ENCODE measurements at places on chromosomes 5 and 9.

GRCh38 chr9:126348911-126349550, 22.4 kb downstream of the MVB12B start:
- H3K36me3 ChIP-seq, result peaks cover 11% of the 10 kb centered on the region
- H3K4me3 ChIP-seq, result no peak overlapping the region
- H3K4me1 ChIP-seq, result no peaks in the 10 kb centered on the region

DNA sequence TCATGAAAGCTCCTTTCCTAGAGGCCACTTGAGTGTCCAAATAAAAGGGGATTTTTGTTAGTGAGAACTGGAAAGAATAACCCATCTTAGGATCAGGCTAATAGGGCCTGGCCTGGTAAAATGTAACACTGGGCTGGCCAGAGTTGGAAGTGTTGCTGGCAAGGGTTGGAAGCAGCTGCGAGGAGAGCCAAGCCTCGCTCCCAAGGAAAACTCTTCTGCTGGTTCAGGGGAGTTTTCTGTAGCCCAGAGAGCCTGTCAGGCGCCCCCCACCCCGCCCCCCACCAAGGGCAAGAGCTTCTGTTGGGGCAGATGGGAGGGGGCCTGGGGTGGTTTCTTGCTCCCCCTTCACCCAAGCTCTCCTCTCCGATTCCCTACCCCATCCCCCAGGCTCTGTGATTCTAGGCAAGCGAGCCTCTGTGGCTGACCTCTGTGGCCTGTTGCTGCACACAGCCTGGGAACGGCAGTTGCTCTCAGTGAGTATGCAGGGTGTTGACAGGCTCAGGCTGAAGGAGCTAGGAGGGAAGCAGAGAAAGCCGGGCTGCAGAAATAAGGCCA, 547.8 kb downstream of the CCDC171 start:
- H3K27me3 ChIP-seq, result no peaks in the 10 kb centered on the region
- no peak for DNase-seq
- H3K4me1 ChIP-seq, result no peaks in the 10 kb centered on the region
- no peaks in the 10 kb centered on the region for H3K36me3 ChIP-seq
- H3K4me3 ChIP-seq, result no peak overlapping the region
- H3K27ac ChIP-seq, result no peak overlapping the region

- H3K36me3 ChIP-seq, result no peaks in the 10 kb centered on the region
- H3K27me3 ChIP-seq, result no peaks in the 10 kb centered on the region
- DNase-seq, result no peak
These were observed 33.3 kb downstream of the TLE1 start for GRCh38 chr9:81656004-81656403.

GRCh38 chr9:133737774-133738639, at the start of gene SARDH:
Gene SARDH (minus strand): TSS chr9:133738352. CDS start chr9:133734173, 4,179 bp downstream.
- H3K27me3 ChIP-seq, result no peaks in the 10 kb centered on the region
- DNase-seq, result peak; percentile 67
- no peak within 1 kb of the TSS for H3K27ac ChIP-seq
- H3K4me3 ChIP-seq, result peak within 1 kb of the TSS; percentile 50
- H3K36me3 ChIP-seq, result no peaks in the 10 kb centered on the region
- peaks cover 5% of the 10 kb centered on the region for H3K4me1 ChIP-seq

DNA sequence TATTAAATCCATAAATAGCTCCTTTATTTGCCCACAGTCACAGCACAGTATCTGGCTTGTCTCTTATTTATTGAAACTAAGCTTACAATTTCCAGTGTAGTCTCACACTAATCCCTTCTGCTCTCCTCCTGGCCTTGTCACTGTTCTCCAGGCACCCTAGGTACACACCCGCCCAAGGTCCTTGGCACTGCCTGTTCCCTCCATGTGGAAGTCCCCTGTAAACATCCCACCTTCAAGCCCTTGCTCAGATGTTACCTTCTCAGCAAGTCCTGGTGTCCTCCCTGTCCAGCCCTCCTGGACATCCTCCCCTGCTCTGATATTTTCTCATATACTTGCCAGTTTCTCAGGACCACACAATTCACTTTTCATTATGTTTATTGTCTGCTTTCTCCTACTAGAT, 44.2 kb upstream of the CFAP157 start:
- no peak for DNase-seq
- H3K4me3 ChIP-seq, result no peak overlapping the region
- H3K36me3 ChIP-seq, result no peaks in the 10 kb centered on the region
- H3K4me1 ChIP-seq, result no peaks in the 10 kb centered on the region

GRCh38 chr9:129451669-129452068, 169.2 kb downstream of the C9orf50 start:
- no peaks in the 10 kb centered on the region for H3K27me3 ChIP-seq
- H3K4me3 ChIP-seq, result no peak overlapping the region
- no peaks in the 10 kb centered on the region for H3K36me3 ChIP-seq

DNA sequence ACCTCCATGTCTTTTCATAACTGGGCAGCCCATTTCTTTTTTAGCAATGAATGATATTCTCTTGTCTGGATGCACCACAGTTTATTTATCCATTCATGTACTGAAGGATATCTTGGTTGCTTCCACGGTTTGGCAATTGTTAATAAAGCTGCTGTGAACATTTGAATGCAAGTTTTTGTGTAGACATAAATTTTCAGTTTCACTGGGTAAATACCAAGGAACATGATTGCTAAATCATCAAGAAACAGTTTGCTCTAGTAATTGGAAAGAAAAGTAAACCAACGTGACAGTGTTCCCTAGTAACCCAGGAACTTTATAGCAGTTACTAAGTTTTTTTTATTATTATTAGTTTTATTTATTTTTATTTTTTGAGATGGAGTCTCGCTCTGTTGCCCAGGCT, 100.4 kb downstream of the VPS13A start:
- peaks cover 14% of the 10 kb centered on the region for H3K36me3 ChIP-seq
- no peak overlapping the region for H3K4me3 ChIP-seq
- no peak for DNase-seq
- no peaks in the 10 kb centered on the region for H3K4me1 ChIP-seq
- H3K27ac ChIP-seq, result no peak overlapping the region

- H3K36me3 ChIP-seq, result no peaks in the 10 kb centered on the region
- DNase-seq, result no peak
- H3K4me3 ChIP-seq, result no peak overlapping the region
- H3K4me1 ChIP-seq, result no peaks in the 10 kb centered on the region
These were observed 153.5 kb upstream of the SH3GL2 start for GRCh38 chr9:17425384-17425783.

DNA sequence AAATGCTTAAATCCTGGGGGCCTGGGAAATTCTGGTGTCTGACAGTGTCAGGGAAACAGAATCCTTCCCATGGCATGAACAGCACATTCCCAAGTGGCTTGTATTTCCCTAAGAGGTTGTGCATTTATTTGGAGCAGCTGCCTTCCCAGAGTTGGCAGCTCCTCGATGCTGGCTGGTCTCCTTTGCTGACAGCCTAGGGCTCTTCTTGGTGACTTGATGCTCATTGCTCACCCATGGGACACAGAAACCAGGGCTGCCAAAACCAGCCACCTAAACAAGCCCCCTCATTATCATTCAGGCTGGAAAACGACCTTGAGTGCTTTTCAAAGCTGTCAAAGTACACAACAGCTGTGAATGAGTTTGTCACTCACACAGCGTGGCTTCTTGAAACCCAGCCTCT, 24.2 kb downstream of the ENHO start:
- H3K4me3 ChIP-seq, result no peak overlapping the region
- H3K27me3 ChIP-seq, result peaks cover 2% of the 10 kb centered on the region
- DNase-seq, result no peak
- H3K4me1 ChIP-seq, result peaks cover 14% of the 10 kb centered on the region

DNA sequence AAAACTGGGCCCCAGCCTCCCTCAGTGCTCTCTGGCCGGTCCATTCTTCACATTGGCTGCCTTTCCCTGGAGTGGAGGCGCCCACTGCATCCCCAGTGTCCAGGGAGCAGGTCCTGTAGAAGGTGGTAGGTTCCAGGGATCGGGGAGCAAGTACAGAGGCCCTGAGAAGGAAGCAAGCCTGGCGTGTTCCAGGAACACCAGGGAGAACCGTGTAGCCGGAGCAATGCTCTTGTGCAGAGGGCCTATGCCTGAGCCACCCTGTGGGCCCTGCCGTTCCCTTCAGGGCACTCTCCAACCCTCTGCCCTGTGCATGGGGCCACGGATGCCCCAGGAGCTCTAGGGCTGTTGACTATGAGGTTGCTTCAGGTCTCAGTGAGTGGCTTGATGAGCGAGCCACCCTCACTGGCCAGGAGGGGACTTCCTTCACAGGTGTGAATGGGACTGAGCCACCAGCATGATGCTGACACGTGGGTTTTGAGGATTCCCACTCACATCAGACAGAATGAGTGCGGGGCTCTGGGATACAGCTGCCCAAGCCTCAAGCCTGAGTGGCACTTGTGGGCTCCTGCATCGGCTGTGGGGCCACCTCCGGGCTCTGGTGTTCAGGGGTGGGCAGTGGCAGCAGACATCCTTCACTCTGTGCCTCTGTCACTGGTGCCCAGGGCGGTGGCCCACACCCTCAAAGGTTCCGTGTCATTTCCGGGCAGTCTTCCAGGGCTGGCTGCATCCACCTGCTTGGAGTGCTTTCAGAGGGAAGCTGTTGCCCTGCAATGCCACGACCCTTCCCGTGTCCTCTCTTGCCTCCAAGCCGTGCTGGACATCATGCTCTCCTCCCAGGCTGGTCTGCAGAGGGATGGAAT, 54.4 kb downstream of the ADAMTS2 start:
- H3K4me1 ChIP-seq, result no peaks in the 10 kb centered on the region
- no peak for DNase-seq
- no peaks in the 10 kb centered on the region for H3K36me3 ChIP-seq
